Hepatocyte (in vitro differentiated cells): ENCODE measurements at places on chromosomes 5 and 9. TPM values are rescaled to one million over a fixed set of nuclear protein-coding genes. Genes with fewer than 3 reads are reported as not detected.

PCA3 gene
- 0.15 TPM in 1 of 2 replicates, not detected in the other for polyA plus RNA-seq

SLC6A18 gene
- polyA plus RNA-seq = 0.35 TPM in 1 of 2 replicates, not detected in the other

HAVCR2 gene
- polyA plus RNA-seq = 0.52 and 0.92 TPM in 2 replicates

PCDHGA9 gene
- not detected in 2 replicates for polyA plus RNA-seq

ZNF883 gene
- polyA plus RNA-seq = 3.4 and 4.1 TPM in 2 replicates

DMGDH gene
- polyA plus RNA-seq = 0.87 and 1.0 TPM in 2 replicates

MYOZ3 gene
- polyA plus RNA-seq = 0.83 and 1.8 TPM in 2 replicates

PPP2R2B gene
- 3.2 and 5.1 TPM in 2 replicates for polyA plus RNA-seq

LIFR gene
- 50.2 and 69.2 TPM in 2 replicates for polyA plus RNA-seq

ZNF658 gene
- 1.00 and 1.7 TPM in 2 replicates for polyA plus RNA-seq

CENPK gene
- 11.4 and 15.3 TPM in 2 replicates for polyA plus RNA-seq

GPR150 gene
- 1.0 and 1.3 TPM in 2 replicates for polyA plus RNA-seq

DMRT2 gene
- polyA plus RNA-seq = not detected in 2 replicates

TOMM5 gene
- 283 and 293 TPM in 2 replicates for polyA plus RNA-seq

GRCh38 chr5:88863523-88863922 lies 19.5 kb downstream of the MEF2C start:
- H3K4me1 ChIP-seq = no peaks in the 10 kb centered on the region
- H3K36me3 ChIP-seq = no peaks in the 10 kb centered on the region
- H3K27me3 ChIP-seq = no peaks in the 10 kb centered on the region
- H3K4me3 ChIP-seq = no peak overlapping the region

DNA sequence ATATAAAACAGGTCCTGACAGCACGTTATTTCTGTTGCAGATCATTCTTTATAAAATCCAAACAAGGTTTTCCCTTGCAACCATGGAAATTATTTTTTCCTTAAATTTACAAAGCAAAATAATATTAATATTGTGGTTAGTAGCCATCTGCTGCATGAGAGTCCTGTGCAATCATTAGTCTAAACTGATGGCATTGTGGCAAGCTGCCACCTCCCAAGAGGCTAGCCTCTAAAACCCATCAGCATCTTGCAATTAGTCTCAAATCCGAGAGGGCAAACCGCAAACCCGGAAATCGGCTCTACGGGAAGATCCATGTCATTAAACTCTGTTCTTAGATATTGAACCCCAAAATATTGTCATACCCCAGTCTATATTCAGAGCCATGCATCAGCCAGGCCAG lies 11.3 kb upstream of the CDH6 start:
- H3K27me3 ChIP-seq = peaks cover 5% of the 10 kb centered on the region
- H3K27ac ChIP-seq = no peak overlapping the region
- no peaks in the 10 kb centered on the region for H3K4me1 ChIP-seq
- no peaks in the 10 kb centered on the region for H3K36me3 ChIP-seq
- no peak overlapping the region for H3K4me3 ChIP-seq
- no peak for DNase-seq

- peaks cover 20% of the 10 kb centered on the region for H3K4me1 ChIP-seq
- no peaks in the 10 kb centered on the region for H3K27me3 ChIP-seq
- DNase-seq = no peak
- H3K27ac ChIP-seq = no peak overlapping the region
- no peaks in the 10 kb centered on the region for H3K36me3 ChIP-seq
- no peak overlapping the region for H3K4me3 ChIP-seq
These were observed 10.7 kb downstream of the ARHGAP26 start for GRCh38 chr5:142780871-142781270.

DNA sequence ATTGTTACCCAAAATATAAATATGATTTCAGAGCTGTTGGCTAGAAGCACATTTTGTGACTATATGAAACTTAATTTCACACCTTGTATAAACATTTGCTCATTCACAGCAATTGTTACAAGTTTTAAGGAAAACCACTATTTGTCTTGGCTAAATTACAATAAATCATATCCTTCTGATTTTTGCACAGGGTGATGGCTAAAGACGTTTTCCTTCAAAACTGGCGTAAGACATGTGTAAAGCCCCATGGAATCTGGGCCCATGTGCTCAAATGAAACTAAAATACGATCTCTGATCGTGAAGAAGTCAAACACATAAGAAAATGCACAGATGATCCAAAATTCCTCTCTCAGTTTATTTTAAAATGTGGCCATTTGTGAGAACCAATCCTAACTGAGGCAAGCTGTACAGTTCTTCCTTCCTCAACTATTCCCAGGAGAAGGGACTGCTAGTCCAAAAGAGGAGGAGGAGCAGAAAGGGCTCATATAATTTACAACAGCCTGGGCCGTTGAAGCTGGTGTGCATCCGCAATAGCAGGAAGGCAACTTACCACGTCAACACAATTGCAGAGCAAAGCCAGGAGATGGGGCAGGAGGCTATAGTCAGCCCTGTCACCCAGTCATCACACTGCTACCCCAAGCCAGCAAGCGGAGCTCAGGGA lies 98.4 kb downstream of the MED27 start:
- H3K36me3 ChIP-seq = no peaks in the 10 kb centered on the region
- H3K4me3 ChIP-seq = no peak overlapping the region
- no peak for DNase-seq
- H3K4me1 ChIP-seq = peaks cover 13% of the 10 kb centered on the region

DNA sequence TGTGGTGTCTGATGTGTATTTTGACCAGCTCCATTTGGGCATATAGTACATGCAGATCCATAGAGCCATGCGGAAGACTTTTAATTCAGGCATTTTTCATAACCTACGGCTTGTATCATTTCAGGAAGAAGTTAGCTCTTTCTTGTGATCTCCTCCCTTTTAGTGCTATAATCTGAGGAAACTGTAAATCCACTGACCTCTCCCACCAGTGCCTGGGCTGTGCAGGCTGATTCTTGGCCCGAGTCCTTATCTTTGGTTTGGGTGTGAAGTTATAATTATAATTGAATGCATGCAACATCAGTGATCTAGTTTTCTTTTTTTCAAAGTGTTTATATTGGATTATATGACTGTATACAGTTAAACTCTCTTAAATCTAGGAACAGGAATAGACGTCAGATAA lies 247.9 kb downstream of the PCSK5 start:
- no peaks in the 10 kb centered on the region for H3K4me1 ChIP-seq
- no peak overlapping the region for H3K4me3 ChIP-seq
- no peak overlapping the region for H3K27ac ChIP-seq
- H3K36me3 ChIP-seq = no peaks in the 10 kb centered on the region

DNA sequence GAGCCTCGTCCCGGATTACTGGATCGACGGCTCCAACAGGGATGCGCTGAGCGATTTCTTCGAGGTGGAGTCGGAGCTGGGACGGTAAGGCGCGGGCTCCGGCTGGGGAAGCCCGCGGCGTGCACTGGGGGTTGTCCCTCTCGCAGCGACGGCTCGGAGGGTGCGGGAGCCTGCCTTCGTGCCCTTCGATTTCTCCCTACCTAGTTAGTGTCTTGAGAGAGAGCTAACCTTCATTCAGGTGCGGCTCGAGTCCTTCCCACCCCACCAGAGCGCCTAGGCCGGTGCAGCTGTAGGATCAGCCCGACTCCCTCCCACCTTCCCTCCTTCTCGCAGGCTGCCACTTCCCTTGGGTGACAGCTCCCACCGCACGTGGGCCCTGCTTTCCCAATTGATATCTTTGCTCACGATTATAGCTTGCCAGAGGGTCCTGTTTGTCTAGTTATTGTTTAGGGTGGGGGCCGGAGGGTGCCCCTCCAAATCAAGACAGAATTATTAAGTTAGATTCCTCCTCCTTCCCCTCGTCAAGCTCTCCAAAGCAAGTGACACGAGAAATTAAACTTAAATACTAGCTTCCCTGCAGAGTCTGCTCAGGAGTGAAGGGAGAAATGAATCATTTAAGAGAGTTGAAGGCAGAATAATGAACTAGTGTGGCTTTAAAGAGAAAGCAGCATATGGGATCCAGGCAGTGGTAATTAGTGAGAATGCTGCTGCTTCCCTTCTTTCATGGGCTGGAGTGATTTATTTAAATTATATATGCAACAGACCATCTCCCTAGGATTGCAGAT lies 569 bp downstream of the CAMK4 start:
- DNase-seq = no peak
- peak overlapping the region; percentile 78 for H3K4me3 ChIP-seq
- no peaks in the 10 kb centered on the region for H3K4me1 ChIP-seq
- no peak overlapping the region for H3K27ac ChIP-seq
- no peaks in the 10 kb centered on the region for H3K36me3 ChIP-seq

DNA sequence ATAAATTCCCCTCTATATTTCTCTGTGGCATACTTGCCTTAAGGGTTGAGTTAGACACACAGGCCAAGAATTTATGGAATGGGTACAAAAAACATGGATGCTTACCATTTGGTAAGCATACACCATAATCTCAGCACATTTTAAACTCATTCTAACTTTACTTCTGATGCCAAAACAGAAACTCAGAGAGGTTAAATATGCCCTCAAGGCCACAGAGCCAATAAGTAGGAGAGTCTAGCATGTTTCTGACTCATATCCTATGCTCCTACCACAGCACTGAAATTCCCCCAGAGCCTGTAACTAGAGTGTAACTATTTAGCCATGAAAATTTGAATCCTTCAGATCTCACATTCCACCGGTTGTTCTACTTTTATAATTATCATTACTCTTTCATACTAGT lies 559.7 kb downstream of the ACTL7B start:
- H3K4me1 ChIP-seq = no peaks in the 10 kb centered on the region
- no peaks in the 10 kb centered on the region for H3K36me3 ChIP-seq
- H3K27me3 ChIP-seq = no peaks in the 10 kb centered on the region
- H3K4me3 ChIP-seq = no peak overlapping the region
- no peak for DNase-seq

GRCh38 chr9:106600955-106601560 lies 261.9 kb upstream of the ZNF462 start:
- H3K4me1 ChIP-seq = no peaks in the 10 kb centered on the region
- H3K4me3 ChIP-seq = no peak overlapping the region
- H3K27me3 ChIP-seq = no peaks in the 10 kb centered on the region
- DNase-seq = no peak

- H3K4me1 ChIP-seq = no peaks in the 10 kb centered on the region
- DNase-seq = no peak
- H3K27ac ChIP-seq = no peak overlapping the region
These were observed 414.8 kb downstream of the GADD45G start for GRCh38 chr9:90019626-90020025.

DNA sequence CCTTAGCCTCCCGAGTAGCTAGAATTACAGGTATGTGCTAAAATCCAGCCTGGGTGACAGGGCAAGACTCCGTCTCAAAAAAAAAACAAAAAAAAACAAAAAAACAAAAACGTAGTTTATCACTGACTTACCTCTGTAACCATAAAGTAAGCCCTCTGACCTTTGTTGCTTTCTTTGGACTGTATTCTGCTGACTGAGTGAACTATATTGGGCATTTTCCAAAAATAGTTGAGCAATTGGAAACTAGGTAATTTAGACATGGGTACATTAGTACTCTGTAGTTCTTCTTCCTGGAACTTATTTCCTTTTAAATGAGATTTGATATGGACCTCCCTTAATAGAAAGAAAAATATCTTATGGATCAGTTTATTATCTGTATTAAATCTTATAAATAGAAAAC lies 66.6 kb downstream of the ANKHD1 start:
- peak; percentile 3 for DNase-seq
- H3K36me3 ChIP-seq = no peaks in the 10 kb centered on the region
- no peaks in the 10 kb centered on the region for H3K4me1 ChIP-seq
- H3K27me3 ChIP-seq = no peaks in the 10 kb centered on the region
- no peak overlapping the region for H3K27ac ChIP-seq

DNA sequence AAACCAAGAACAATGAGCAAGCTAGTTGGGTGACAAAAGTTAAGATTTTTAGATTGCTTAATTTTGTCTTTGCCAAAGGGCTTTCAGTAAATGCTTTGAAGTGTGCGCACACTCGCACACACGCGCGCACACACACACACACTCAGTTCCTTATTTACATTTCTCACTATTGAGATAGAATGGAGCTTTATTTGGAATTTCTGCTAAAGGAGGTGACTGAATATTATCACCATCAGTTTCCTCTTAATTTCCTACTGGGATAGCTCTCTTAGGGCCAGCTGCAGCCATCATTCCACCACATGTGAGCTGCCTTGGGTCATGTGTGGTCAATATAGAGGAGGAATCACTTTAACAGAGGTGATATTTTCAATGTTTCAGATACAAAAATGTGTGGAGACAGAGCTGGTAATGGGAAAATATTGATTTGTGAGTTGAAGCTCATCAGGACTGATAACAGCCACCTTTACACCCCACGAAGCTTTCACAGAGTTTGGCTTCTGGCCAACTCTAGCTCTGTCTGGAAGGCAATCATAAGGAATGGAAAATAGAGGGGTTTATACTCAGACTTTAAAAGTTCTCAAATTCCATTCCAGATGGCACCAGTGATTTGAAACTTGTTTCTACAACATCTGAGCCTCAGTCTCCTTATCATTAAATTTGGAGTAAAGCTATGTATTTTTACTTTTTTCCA lies 99.9 kb downstream of the MACIR start:
- peaks cover 4% of the 10 kb centered on the region for H3K4me1 ChIP-seq
- no peak overlapping the region for H3K27ac ChIP-seq
- no peak overlapping the region for H3K4me3 ChIP-seq
- H3K36me3 ChIP-seq = no peaks in the 10 kb centered on the region
- H3K27me3 ChIP-seq = no peaks in the 10 kb centered on the region
- DNase-seq = no peak

- no peaks in the 10 kb centered on the region for H3K4me1 ChIP-seq
- H3K36me3 ChIP-seq = no peaks in the 10 kb centered on the region
- no peak for DNase-seq
- no peak overlapping the region for H3K27ac ChIP-seq
These were observed 172.8 kb downstream of the COL23A1 start for GRCh38 chr5:178417391-178417811.

DNA sequence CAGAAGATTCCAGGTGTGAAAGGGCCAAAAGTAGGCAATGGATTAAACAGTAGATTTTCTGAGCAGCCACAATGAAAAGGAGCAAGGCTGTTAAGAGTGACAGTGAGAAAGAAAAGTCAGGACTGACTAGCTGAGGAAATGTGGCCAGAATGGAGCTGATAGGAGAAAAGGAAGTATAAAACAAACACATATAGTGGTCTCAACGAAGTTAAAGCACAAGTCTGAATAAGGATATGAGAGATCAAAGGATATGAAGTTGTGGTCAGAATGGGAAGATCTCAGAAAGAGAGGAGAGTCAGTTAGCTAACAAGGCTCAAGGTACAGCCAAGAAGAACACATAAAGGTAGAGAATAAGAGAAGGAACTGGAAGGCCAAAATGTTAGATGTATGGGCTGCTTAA lies 39.9 kb downstream of the FNIP1 start:
- H3K27ac ChIP-seq = no peak overlapping the region
- no peaks in the 10 kb centered on the region for H3K4me1 ChIP-seq
- no peak overlapping the region for H3K4me3 ChIP-seq
- no peaks in the 10 kb centered on the region for H3K27me3 ChIP-seq

GRCh38 chr5:159511570-159511969 lies 181.3 kb upstream of the IL12B start:
- DNase-seq = no peak
- H3K27ac ChIP-seq = no peak overlapping the region
- H3K4me3 ChIP-seq = no peak overlapping the region
- H3K27me3 ChIP-seq = no peaks in the 10 kb centered on the region
